ENCODE measurements at places on chromosomes 16 and 17. TPM values are rescaled to one million over a fixed set of nuclear protein-coding genes. Genes with fewer than 3 reads are reported as not detected.

- DNase-seq, result no peak
- no peaks in the 10 kb centered on the region for H3K4me1 ChIP-seq
- H3K4me3 ChIP-seq, result no peak overlapping the region
Measured at GRCh38 chr17:53475002-53475401, 347.7 kb upstream of the KIF2B start.

- no peak overlapping the region for H3K4me3 ChIP-seq
- no peaks in the 10 kb centered on the region for H3K36me3 ChIP-seq
- no peak overlapping the region for H3K27ac ChIP-seq
- no peaks in the 10 kb centered on the region for H3K4me1 ChIP-seq
- peaks cover 22% of the 10 kb centered on the region for H3K27me3 ChIP-seq
Measured at GRCh38 chr17:76155988-76156661, 15.1 kb upstream of the FOXJ1 start.

GRCh38 chr17:17681187-17681743 lies at the start of gene RAI1:
Gene RAI1, plus strand, starts transcription at chr17:17681458. Its CDS starts 111,491 bp downstream, at chr17:17792949.
- peak; percentile 78 for DNase-seq
- peak within 1 kb of the TSS; percentile 94 for H3K27ac ChIP-seq
- no peaks in the 10 kb centered on the region for H3K27me3 ChIP-seq
- H3K36me3 ChIP-seq, result no peaks in the 10 kb centered on the region

- peak overlapping the region; percentile 82 for H3K4me3 ChIP-seq
- peaks cover 4% of the 10 kb centered on the region for H3K4me1 ChIP-seq
Measured at GRCh38 chr17:19579867-19580565, 46.4 kb downstream of the SLC47A1 start.

DNA sequence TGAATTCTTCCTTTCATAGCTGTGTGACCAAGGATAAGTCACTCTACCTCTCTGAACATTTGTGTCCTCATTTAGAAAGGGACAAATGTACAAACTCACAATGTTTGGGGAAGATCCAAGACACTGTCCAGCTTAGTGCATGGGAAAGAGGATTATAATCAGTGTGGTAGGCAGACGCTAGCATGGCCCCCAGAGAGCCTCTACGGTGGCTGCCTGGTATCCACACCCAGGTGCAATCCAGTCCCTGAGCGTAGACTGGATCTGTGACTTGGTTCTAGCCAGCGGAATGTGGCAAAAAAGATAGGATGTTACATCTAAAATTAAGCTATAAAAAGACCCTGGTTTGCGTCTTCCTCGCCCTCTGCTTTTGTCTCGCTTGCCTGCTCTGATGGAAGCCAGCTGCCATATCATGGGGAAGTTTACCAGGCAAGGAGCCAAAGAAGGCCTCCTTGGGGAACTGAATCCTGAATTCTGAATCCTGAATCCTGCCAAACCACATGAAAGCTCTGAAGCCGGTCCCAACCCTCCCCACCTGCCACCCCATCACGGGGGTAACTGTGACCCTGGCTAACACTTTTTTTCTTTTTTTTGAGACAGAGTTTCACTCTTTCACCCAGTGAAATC lies 51.7 kb downstream of the PLXDC1 start:
- no peaks in the 10 kb centered on the region for H3K36me3 ChIP-seq
- no peak overlapping the region for H3K27ac ChIP-seq
- H3K27me3 ChIP-seq, result peaks cover 14% of the 10 kb centered on the region
- no peak overlapping the region for H3K4me3 ChIP-seq
- DNase-seq, result no peak

- no peaks in the 10 kb centered on the region for H3K36me3 ChIP-seq
- H3K27ac ChIP-seq, result no peak overlapping the region
- H3K4me3 ChIP-seq, result no peak overlapping the region
- no peaks in the 10 kb centered on the region for H3K27me3 ChIP-seq
Measured at GRCh38 chr16:78788696-78789095, 689.2 kb downstream of the WWOX start.

DNA sequence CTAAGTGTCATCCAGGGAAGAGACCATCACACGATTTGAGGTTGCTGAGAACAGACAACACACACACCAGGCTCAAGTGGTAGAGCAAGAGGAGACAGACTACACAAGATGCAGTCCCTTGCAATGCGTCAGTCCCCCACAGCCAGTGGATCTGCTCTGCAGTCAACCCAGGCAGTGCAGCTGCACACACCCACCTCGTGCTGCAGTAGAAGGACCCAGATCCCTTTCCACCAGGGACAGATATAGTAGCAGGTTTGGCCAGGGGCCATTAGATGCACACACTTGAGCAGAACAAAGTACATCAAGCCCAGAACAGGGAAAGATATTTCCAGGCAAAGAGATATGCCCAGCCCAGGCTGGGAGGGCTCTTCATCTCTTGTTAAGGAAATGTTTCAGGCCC lies 112.9 kb downstream of the GRIN2A start:
- no peaks in the 10 kb centered on the region for H3K36me3 ChIP-seq
- DNase-seq, result no peak
- peaks cover 33% of the 10 kb centered on the region for H3K27me3 ChIP-seq
- no peaks in the 10 kb centered on the region for H3K4me1 ChIP-seq
- no peak overlapping the region for H3K4me3 ChIP-seq

Gene GNAO1
- polyA plus RNA-seq, result 0.07 TPM

Gene SSTR5
- not detected for polyA plus RNA-seq

Data from naive B cell (primary cell).